GM23248 (cell line): ENCODE measurements at places on chromosomes 6 and 20. TPM values are rescaled to one million over a fixed set of nuclear protein-coding genes. Genes with fewer than 3 reads are reported as not detected.

C6orf141 gene
- total RNA-seq: not detected in 2 replicates

GRCh38 chr20:25076731-25077609 lies 5.0 kb downstream of the VSX1 start:
- no peaks in the 10 kb centered on the region for H3K36me3 ChIP-seq
- H3K4me3 ChIP-seq: peak overlapping the region; percentile 55

DNA sequence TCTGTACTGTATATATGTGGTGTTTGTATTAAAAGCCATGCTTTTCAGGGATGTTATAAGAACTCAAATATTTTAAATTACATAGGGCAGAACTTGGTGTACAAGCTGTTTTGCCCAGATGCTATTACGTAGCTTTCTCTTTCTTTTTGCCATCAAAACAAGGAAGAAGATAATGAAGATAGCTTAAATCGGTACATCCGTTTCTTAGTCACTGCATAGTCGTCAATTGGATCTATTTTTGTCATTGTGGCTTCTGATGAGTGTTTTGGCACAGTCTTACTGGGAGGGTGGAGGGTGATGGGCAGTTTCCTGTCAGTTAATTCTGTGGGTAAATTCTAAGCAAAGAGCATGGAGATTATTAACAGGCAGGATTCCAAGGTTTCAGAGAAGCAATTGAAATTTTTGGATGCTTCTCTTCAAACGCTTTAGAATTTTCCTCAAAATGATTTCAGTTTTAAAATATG lies 649.1 kb upstream of the GJE1 start:
- DNase-seq: peak; percentile 92
- H3K36me3 ChIP-seq: no peaks in the 10 kb centered on the region
- H3K27ac ChIP-seq: peak overlapping the region; percentile 92
- H3K4me3 ChIP-seq: peak overlapping the region; percentile 66
- H3K4me1 ChIP-seq: peaks cover 31% of the 10 kb centered on the region

DNA sequence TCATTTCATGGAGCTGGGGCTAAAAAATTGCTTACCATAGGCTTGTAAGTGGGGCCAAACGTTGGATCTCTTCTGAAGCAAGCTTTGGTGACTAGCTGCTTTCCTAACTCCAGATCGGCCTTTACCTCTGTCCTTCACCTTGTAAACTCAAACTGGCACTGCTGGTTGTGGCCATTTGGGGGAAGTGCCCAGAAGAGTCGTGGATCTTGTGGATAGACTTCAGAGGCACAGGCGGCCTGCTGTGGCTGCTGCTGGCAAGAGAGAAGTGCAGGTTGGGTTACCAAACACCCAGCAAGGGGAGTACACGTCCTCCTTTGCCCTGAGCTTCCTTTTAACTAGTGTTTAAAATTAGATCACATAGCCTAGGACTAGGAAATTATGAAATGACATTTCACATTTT lies 36.8 kb upstream of the KLHL31 start:
- DNase-seq: no peak
- H3K4me1 ChIP-seq: no peaks in the 10 kb centered on the region
- H3K36me3 ChIP-seq: no peaks in the 10 kb centered on the region
- no peak overlapping the region for H3K27ac ChIP-seq
- no peak overlapping the region for H3K4me3 ChIP-seq
